ENCODE measurements at places on chromosomes 1 and 21.

GRCh38 chr1:125064481-125064880, 3879.7 kb downstream of the SRGAP2C start:
- no peak for DNase-seq

DNA sequence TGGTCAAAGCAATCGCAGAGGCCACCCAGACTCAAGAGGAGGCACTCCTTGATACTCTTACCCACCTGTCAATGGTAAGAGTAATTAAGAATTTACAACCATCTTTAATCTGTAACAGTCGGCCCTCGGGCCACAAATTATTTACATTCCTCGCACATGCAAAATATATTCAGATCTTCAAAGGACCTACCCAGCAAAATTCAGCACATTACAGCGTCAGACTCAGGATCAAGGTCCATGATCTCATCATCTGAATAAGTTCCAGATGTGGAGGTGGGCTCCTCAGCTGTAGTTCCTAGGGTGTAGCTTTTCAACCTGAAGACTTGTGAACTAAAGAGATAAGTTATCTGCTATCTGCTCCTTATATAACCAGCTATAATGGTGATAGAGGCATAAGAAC, 17.1 kb upstream of the RNF11 start:
- no peak for DNase-seq

GRCh38 chr1:64744492-64745180, at the start of gene RAVER2:
Gene RAVER2, plus strand, starts transcription at chr1:64745075. Its CDS starts 98 bp downstream, at chr1:64745173.
- peak; percentile 54 for DNase-seq

DNA sequence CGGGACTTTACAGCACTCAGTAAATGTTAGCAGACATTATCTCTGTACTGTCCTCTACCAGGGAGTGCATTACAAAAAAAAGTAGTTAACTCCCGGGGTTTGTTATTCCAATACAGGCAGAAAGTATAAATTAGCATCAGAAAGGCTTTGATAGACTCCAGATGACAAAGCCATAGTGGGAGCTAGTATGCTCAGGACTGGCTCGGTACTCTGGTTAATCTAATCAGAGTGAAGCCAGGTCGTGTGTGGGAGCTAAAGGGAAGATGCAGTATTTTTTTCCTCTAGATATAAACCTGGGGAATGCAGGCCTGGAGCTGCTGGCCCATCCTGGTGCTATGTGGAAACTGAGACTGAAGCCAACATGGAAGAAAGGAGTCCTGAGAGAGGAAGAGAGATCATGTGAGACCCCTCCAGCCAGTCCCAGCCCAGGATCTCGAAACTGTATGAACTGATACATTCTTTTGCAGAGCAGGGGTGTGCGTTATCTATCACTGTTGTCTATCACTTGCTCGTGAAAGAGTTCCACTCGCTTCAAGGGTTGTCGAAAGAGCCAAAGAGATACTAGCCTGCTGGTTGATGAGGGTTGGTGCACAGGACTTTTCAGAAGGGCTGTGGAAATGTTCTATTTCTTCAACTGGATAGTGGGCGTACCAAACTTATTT, 125.8 kb downstream of the PLPP3 start:
- DNase-seq, result no peak
